Activated T-cell treated with anti-CD3 and anti-CD28 coated beads, Interleukin-2, amount 50 U/mL, for 48 hours (primary cell): ENCODE measurements at places on chromosomes 1 and 21.

GRCh38 chr1:77031106-77031662 is 163.9 kb downstream of the ST6GALNAC5 start:
- DNase-seq = no peak

DNA sequence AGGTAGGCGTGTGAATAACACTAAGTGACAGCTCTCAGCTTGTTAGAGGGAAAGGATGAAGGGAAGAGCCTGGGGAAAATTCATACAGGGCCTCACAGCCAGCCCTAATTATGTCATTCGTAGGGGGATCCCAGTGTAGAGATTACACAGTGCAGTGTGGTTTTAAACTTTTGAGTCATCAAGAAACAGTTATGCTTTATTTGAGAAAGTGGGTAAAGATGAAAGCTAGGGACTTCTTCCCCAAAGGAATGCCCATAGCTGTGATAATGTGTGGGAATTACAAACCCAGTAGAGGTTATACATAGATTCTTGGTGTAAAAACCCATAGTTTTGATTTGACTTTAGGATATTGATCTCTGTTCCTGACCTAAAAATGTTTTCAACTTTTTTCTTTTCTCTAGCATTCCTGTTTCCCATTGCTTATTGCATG is 1.9 kb downstream of the TTF2 start:
- DNase-seq = no peak

DNA sequence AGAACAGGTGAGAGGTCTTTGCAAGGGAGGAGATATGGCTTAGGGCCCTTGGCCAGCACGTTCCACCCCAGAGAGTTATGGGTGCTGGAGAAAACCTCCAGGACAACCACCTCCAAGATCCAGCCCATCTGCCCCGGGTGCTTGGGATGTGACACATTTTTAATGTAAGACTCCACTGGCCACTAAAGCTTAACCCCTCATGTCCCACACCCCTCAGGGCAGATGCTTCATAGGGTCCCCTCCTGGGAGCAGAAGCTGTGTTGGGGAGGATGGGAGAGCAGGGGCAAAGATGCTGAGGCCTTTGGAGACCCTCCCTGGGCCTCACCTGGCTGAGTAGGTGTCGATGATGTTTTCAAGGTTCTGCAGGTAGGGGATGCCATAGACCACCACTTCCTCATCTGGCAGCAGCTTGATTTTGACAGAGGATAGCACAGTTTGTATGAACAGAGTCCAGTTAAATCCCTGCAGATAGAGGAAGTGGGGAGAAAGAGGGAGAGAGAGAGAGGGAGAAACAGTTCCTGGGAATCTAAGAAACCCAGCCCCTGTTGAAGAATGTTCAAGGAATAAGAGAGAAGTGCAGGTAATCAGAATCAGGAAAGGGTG is 11.9 kb downstream of the PRXL2B start:
- no peak for DNase-seq

GRCh38 chr1:77378723-77379535 is 97.1 kb downstream of the AK5 start:
- no peak for DNase-seq

GRCh38 chr1:7048395-7048794 is 263.1 kb downstream of the CAMTA1 start:
- no peak for DNase-seq

GRCh38 chr1:117821382-117821755 is 108.1 kb downstream of the GDAP2 start:
- no peak for DNase-seq

GRCh38 chr1:69213644-69214043 is 354.1 kb upstream of the LRRC7 start:
- DNase-seq = no peak

DNA sequence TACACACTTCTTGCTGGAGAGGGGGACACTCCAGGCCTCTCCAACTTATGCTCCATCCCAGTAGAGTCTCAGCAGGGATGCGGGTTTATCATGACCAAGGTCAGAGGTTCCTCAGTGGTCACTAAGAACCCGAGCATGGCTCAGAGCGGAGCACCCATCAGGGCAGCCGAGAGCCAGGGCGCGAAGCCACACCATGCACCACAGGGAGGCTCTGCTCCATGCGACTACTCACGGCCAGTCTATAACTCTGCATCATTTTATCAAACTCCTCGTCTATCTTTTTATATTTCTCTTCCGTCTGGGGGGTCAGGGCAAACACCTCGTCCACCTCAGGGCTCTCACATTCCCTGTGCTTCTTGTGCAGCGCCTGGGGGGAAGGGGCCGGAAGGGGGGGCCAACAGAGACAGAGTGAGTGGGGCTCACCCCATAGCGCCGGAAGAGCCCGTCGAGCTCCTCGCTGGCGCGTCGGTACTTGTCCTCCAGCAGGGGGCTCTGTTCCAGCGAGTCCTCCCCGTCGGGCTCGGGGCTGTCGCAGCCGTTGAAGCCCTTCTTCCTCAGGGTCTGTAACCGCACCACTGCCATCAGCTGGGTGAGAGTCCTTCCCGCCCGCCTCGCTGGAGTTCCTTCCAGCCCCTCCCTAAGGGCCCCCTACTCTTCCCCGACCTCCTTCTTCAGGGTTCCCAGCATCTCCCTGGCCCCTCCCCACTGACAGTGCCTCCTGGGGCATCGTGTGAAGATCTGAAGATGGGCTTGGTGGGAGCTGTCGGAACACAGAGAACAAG is 20.0 kb downstream of the MEF2D start:
- DNase-seq = peak; percentile 85

DNA sequence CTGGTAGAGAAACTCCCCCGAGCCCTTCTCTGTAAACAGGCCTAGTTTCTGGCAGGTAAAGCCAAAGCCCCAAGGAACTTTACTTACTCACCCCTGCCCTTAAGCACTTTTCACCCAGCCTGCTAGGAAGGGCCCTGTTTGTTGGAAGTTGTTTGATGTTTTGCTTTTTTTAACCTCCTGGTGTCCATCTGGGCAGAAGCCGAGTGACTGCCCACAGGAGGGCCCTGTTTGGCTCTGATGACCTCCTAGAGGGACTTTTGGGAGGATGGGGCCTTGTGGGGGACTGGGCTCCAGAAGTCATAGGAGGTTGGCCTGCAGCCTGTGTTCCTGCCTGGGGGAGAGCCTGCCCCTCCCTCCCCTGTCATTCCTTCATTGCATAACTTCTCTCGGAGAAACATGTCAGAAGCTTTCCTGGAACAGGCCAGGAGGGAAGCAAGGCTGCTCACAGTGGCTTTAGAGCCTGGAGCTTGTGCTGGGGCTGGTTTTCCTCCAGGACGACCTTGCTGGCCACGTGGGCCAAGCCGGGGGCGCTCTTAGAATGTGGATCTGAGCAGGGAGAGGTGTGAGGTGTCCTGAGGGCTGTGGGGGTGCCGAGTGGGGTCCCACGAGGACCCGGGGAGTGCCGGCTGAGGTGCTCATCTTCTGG is 33.9 kb downstream of the COQ8A start:
- DNase-seq = no peak

GRCh38 chr1:194227161-194227560 is 1040.7 kb upstream of the B3GALT2 start:
- no peak for DNase-seq

GRCh38 chr1:67557696-67558448 is 127.1 kb upstream of the GADD45A start:
- no peak for DNase-seq

DNA sequence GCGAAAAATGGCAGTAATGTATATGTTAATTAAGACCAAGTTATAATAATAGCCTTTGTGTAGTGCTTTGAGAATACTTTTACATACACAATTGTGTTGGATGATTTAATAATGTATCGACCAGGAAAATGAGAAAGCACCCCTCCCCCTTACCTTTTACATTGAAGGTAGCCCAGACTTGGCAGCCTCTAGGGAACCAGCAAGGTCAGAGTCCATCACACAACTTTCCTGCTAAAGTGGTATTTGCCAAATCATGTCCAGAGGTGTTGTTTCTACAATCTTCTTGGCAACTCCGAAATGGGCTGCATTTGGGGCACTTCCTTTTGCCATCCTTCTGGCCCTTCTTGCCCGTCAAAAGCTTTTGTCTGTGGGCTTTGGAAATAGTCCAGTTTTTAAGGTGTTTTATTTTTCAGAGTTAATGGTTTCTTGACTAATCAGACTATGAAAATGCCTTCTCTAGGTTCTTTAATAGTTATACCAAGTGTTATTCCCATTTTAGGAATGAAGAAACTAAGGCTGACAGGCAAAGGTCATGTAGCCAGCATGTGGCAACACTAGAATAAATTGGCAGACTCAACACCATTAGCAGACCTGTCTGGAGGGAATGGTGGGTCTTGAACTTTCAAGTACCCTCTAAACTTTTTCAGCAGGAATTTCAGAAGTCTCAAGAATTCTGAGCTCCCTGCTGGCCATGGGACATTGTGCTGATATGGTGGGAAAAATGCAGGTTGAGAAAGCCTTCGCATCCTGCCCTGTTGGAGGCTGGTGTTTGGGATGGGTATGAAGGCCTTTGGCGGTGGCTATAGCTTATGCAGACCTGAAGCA is 6.8 kb downstream of the ATP1A1 start:
- no peak for DNase-seq

GRCh38 chr1:53763911-53764310 is 24.9 kb upstream of the GLIS1 start:
- no peak for DNase-seq

- DNase-seq = no peak
Measured at GRCh38 chr1:205263580-205264190, 35.9 kb downstream of the TMCC2 start.
